Stimulated activated CD8-positive, alpha-beta memory T cell treated with anti-CD3 and anti-CD28 coated beads, Interleukin-2, amount 100 ng/mL, for 1 hour (primary cell): ENCODE measurements at places on chromosomes 5 and 9.

DNA sequence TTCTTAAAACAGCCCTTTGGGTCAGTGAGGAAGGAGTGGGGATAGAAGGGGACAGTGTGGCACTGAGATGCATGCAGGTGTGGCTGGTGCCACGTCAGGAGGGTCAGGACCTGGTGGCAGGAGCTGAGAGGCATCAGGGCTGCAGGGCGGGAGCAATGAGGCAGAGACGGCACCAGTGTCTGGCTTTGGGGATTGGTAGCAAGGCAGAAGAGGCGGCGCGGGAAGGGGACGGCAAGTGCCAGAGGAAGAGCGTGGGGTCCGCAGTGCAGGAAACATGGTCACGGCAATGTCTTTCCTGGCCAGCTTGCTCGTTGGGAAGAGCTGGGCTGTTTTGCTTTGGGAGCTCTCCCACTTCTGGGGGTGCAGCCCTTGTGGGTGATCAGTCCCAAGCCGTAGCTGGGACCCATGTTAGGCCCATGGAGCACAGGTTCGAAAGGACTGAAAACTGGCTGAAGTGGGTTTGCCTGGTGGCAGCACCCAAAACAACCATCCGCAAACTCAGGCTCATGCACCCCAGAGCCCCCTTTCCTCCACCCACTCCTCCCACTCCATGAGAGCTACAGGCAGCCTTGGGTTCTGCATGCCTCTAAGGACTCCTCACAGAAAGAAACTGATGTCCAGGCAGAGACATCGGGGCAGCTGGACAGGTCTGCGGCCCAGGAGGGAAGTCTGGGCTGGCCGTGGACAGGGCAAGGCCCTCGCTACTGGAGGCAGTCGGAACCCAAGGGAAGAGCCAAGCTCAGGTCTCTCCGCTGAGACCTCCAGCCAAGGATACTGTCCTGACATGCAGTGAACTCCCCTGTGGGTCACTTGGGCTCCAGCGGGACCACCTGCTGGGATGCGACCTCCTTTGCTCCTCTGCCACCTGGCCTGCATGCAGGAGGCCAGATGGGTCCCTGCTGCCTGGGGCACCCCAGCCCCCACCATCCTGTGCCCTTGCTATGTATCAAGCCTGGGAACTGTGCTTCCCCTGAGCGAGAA, 104.4 kb downstream of the ZNF354C start:
- DNase-seq: no peak

- no peak for DNase-seq
These were observed 6.0 kb upstream of the AQP3 start for GRCh38 chr9:33453286-33453860.

GRCh38 chr5:64587370-64587769, 81.6 kb downstream of the RGS7BP start:
- DNase-seq: no peak

GRCh38 chr9:37668116-37668601, 17.4 kb downstream of the FRMPD1 start:
- no peak for DNase-seq

DNA sequence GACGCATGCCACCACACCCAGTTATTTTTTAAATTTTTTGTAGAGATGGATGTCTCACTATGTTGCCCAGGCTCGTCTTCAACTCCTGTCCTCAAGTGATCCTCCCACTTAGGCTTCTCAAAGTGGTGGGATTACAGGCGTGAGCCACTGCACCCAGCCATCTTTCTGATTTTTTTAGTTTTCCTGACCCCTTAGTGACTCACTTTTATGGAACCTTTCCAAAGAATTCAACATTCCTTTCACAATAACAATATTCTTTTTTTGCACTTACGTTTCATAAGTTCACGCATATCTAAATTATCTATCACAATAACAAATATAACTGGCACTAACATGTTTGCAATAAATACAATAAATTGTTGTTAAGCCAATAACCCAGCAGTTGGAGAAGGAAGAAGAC, 8.5 kb downstream of the ELOVL7 start:
- no peak for DNase-seq

DNA sequence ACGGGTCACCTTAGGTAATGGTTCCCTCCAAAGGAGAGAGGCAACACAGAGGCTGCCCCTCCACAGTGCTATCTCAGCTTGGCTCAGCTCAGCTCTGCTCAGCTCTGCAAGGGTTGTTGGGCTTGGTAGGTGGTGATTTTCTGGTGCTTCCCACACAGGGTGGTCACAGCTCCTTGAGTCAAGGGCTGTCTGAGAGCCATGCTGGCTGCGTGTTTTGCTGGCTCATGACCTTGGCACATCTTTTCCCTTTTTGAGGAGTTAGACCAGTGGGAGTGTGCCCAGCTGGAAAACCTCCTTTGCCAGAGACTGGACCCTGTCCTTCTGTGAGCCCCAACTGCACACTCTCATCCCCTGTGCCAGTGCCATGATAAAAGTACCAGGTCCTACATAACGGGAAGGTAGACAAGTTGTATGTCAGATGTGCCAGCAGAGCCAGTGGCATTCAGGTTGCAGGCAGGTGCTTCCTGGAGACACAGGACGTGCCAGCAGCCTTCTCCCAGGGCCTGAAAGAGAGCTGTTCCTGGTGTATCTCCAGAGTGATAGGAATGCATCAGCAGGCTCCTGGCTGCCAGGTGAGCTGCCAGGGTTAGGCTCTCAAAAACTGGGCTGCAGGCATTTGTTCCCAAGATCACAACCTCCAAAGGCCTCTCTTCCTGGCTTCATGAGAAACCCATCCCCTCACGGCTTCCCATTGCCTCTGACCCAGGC, 118.6 kb upstream of the CXCL14 start:
- DNase-seq: no peak

DNA sequence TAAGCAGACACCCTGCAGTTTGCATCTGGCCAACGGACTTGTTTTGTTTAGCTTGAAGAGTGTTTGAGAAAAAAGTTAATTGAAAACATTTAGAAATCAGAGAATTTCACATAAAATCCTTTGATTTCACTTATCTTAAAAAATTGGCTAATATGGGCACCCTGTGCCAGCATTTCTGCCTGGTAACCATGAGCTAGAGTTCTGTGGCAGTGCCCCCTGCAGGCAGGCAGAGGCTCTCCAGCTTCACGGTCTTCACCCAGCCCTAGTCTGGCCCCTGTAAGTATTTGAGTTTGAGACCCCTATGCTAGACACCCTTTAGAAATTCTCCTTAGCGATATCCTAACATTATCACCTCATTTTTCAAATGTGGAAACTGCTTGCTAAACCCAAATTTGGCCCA, 18.8 kb upstream of the FANCC start:
- DNase-seq: peak; percentile 17

GRCh38 chr5:179585941-179586401, 35.6 kb downstream of the RUFY1 start:
- no peak for DNase-seq

GRCh38 chr5:32690153-32690552, 21.0 kb upstream of the NPR3 start:
- no peak for DNase-seq

DNA sequence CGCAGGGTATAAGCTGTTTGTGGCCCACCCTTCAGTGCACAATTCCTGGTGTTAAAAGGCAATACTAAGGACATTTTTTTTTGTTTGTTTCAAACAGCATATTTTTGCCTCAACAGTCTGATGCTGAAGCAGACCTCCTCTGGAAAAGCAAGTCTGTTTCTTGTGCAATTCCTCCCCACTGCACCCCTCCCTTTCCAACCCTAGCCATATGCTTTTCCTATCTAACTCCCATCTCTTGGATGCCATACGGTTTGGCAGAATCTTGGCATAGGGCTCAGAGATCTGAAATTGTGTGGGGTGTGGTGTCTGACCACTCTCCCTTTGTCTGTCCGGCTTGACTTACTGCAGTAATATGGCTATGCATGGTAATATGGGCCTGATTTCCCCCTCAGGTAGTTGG, 161.6 kb downstream of the TMEM38B start:
- no peak for DNase-seq

DNA sequence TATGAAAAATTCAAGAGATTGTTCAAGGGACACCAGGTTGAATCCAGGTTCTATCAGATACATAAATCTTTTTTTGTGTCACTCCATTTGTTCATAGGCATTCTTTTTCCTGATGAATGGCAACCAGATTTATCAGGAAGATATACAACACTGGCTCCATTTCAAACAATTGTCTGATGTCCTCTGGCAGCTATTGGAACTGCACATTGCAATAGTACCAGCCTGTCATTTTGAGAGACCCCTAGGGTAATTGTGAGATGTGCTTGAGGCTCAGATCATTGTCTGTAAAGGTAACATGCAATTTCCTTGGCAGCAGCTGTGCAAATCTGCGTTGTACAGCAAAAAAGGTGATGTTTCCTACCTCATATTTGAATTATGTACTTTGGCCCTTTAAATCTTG, 25.9 kb downstream of the KCTD16 start:
- no peak for DNase-seq

DNA sequence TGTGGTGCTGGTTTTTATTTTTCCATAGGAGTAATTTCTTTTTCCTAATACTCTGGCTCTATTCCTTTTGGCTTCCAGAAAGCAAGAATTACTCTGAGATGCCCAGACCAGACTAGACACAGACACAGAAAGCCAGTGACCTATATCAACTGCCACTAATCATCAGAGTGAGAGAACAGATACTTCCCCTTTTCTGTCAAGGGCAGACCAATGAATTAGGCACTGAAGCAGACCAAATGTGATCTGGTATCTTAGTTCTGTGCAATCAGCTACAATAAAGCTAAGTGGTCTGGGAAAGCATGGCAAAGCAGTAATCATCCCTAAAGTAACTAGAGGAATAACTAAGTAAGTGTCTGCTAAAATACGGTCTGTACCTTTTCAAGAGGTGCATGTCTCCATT, 239.1 kb downstream of the ELAVL2 start:
- no peak for DNase-seq

GRCh38 chr9:16721972-16722371, 148.5 kb downstream of the BNC2 start:
- no peak for DNase-seq

DNA sequence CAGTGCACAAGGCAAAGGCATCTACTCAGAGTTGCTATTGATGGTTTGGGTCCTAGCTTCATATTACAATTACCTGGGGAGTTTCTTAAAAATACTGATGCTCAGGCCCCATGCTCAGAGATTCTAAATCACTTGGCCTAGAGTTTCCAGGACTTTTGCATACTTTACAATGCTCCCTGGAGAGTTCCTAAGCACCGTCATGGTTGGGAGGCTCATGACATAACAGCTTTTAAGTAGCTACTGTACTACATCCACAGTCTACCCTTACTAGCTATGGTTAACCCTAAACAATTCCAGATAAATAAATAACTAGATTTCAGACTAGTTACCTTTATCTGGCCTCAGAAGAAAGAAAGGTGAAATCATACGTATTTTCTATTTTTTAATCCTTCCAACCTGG, 414.4 kb downstream of the PDE4D start:
- DNase-seq: no peak

DNA sequence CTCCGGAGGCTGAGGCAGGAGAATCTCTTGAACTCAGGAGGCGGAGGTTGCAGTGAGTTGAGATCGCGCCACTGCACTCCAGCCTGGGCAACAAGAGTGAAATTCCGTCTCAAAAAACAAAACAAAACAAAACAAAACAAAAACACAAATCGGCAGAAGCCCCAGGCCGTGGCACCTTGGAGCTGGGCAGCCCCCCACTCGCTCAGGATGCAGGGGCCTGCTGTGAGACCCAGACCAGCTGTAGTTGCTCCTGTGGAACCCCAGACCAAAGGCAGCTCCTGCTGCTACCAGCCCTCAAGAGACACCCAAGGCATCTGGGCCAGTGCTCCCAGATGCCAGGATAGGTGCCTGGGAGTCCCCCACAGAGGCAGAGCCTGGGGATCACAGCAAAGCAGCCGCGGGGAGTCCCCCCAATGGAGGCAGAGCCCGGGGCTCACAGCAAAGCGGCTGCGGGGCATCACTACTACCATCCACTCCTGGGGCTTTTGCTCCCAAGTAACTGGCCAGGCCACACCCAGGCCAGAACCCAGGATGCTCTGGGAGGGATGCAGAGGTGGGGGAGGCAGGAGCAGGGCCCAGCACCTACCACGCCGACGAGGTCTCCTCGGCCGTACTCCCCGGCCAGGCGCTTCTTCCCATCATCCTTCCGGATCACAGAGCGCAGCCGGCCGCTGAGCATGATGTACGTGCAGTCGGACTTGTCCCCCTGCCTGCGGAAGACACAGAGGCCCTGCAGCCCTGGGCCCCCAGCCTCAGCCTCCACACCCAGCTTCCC, 37.7 kb upstream of the NSMF start:
- no peak for DNase-seq

- no peak for DNase-seq
These were observed 89.3 kb downstream of the MACIR start for GRCh38 chr5:103347716-103348423.

- no peak for DNase-seq
These were observed 41.1 kb downstream of the PTPRD start for GRCh38 chr9:10571699-10572098.

DNA sequence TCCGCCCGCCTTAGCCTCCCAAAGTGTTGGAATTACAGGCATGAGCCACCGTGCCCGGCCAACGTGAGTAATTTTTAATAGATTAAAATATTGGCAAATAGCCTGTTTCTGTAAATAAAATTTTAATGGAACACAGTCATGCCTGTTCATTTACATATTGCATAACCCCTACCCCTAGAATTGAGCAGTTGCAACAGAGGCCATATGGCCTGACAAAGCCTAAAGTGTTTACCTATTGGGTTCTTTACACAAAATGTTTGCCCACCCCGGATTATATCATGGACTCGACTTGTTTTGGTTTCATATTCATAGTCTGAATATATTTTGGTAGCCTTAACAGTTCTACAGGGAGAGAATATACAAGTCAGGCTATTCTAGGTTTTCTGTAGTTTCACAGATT, 5.3 kb downstream of the NSA2 start:
- no peak for DNase-seq

DNA sequence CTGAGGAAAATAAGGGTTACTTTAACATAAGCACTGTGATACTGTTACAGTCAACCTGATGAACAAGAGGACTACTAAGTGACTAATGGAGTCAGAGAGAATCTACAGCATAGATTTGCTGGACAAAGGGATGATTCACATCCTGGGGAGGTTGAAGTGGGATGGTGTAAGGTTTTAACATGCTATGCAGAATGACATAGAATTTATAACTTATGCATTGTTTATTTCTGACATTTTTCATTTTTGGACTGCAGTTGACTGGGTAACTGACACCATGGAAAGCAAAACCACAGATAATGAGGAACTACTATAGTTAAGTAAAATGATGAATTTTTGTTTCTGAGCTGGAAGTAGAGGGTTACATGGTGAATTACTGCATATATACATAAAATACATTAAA, 389.2 kb downstream of the MAT2B start:
- DNase-seq: no peak

DNA sequence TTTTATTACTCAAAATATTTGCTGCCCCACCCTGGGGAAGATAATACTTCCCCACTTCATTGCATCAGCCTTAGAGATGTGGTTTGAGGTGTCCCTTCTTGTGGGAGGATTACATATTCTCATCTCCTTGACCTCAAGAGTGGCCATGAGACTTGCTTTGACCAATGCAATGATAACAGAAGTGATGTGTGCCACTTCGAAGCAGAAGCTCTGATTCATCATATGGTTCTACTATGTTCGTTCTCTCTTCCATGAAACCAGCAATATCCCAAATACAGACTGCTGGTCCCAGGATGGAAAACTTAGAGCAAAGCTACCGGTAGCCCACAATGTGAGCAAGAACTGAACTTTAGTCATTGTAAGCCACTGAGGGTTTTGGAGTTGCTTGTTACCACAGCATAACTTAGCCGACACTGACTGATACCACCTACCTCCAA, 92.0 kb downstream of the THBS4 start:
- DNase-seq: no peak
